Stimulated activated CD4-positive, alpha-beta T cell treated with anti-CD3 and anti-CD28 coated beads, Interleukin-15, amount 100 ng/mL, for 24 hours (primary cell): ENCODE measurements at places on chromosomes 3 and 15.
A peak's percentile ranks its signal among the peaks of the same experiment; 100 is the strongest.

DNA sequence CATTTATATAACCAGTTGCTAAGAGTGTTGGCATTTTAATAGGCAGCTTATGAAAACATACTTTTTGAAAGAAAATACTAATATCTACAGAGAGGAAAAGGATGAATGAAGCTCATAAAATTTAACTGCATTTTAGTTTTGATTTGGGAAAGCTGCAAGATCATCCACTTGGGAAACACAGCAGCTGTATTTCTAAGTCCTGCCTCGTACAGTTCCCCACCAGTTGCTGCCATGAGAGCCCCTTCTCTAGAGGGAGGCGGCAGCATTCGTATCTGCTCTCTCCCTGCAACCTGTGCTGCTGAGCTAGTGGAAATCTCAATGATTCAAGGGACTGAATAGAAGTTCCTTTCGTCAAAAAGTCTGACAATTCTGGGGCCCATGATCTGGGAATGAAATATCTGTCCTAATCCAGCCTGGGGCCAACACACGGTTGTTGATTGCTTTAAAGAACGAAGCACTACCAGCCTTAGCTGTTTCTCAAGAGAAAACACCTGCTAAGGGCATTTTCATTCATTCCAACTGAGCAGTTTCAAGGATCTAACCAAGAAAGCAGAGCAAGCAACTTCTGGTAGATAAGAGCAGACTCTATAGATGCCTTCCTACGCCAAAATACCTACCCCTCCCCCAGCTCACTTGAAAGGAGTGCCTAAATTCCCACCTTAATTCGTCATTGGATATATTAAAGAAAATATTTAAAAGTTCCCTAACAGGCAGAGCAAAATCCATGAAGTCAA, 223.7 kb downstream of the MAGI1 start:
- DNase-seq = no peak

- DNase-seq = no peak
Measured at GRCh38 chr3:16883057-16883722, 1.6 kb upstream of the PLCL2 start.

GRCh38 chr3:98750276-98750919, 12.7 kb upstream of the ST3GAL6 start:
- DNase-seq = no peak

DNA sequence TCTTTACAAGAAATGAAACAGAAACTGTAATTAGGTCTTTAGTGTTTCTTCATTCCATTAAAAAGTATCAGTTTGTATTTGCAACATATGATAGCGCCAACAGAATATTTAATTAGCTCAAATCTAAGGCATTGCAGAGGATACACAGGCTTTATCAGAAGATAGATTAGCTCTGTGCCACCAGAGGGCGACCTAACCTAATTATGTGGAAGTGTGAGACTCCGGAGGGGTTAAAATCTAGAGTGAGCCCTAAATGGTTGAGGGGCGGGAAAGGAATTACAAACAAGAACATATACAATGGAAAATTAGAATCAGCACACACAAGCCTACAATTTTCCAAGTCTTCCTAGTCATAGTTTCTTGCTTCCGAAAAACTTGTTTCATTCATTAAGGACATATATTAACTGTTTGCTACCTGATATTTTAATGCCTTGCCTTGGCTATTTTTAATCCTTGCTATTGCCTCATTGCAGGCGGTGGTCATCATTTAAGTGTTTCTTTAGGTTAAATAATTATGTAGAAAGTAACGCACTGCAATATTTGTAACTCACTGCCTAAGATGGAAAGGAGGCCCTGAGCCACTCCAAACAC, 18.0 kb upstream of the RYR3 start:
- DNase-seq = peak; percentile 75

GRCh38 chr3:176661432-176661964, 535.8 kb downstream of the TBL1XR1 start:
- no peak for DNase-seq

DNA sequence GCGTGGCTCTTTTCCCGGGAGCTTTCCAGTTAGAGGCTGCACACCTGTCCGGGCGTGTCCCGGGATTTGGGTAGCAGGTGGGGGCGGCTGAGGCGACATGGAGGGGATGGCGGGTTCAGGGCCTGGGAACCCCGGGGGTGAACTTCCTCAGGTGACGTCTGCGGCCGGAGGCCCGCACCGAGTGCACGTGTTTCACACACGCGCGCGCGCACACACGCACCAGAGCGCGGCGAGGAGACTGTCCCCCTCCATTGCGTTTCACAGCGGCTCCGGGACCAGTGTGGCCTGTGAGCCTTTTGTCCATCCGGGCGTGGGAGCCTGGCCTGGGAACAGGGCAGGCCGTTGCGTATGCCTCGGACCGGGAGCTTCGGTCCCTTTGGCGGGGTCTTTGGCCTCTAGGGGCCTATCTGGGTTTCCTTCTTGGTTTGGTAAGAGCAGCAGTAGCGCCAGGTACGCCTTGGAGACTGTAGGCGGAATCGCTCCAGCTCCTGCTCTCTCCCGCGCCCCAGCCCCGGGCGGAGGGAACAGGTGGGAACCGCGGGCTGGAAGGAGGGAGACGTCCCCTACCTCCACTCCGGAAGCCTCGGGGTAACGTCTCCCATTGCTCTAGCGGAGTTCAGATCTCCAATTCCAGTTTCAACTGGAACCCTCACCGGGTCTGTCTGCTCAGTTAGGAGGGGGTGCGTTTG, 220.0 kb downstream of the MEIS2 start:
- no peak for DNase-seq

DNA sequence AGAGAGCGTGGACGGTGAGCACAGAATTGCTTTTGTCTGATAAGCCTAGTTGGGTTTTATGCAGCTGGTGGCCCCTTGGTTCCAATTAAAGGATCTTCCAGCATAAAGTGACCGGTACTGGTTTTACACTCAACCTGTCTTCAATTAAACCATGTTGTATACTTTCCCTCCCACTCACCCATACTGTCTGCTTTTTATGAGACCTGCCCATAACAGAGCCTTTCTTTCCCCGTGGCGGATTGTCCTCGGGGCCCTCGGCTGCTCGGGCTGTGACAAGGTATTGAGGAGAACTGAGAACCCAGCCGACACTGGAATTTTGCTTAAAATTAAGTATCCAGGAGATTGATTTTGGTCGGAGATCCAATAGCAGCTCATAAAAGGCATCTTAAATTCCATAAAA, 98.4 kb downstream of the TMEM266 start:
- no peak for DNase-seq

GRCh38 chr3:184660931-184661330, 50.9 kb downstream of the MAGEF1 start:
- no peak for DNase-seq

GRCh38 chr15:57312318-57313133, 63.8 kb upstream of the CGNL1 start:
- DNase-seq = no peak

GRCh38 chr3:67118635-67119034, 120.5 kb downstream of the KBTBD8 start:
- no peak for DNase-seq

DNA sequence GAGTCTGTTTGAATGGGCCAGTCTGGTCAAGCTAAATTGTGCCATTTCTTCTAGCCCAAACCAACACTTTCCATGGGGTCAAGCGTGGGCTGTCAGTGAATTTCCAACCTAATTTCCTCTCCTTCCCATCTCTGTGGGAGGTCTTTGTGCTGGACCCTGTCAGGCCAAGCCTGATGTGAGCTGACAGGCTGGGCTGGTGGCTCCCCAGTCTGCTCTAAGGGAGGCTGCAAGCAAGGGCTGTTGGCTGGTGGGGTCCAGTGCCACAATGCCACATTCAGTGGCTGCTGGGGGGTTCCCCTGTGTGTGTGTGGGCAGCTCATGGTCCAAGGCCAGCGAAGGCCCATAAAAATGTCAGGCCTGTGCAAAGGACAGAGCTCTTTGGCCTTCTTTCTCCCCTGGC, 216.1 kb downstream of the OPA1 start:
- DNase-seq = no peak

DNA sequence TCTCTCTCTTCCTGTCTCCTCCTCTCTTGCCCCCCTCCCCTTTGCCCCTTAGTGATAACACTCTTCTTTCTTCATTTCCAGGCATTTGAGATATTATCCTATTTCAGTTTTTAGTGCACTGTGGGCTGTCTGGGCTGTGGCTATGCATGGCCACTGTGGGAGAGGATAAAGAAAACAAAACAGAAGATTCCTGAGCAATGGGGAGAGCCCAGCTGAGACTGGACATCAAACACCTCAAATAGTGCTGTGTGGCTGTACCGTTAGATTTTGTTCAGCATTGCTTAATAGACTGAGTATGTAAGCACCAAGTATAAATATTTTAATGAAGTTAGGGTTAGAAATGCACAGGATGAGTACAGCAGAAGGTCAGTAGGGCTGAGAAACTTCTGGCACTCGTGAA, 7.9 kb upstream of the GBE1 start:
- no peak for DNase-seq

DNA sequence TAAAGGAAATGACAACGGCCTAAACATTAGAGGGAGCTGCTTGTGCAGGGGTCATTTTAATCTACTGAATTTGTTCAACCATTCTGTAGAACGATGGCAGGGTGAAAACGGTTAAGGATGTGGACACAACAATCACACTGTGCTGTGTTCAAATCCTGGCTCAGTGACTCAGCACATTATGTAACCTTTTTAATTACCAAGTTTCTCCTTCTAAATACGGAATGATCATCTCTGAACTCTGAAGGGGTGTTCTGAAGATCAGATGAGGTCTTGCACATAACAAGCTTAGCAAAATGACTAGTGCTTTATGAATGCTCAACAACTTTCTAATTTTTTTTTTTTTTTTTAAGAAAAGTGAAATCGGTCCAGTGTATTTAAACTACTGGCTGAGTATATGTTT, 592.8 kb downstream of the FOXP1 start:
- no peak for DNase-seq

- no peak for DNase-seq
Measured at GRCh38 chr3:119794971-119795612, 13.2 kb downstream of the NR1I2 start.

DNA sequence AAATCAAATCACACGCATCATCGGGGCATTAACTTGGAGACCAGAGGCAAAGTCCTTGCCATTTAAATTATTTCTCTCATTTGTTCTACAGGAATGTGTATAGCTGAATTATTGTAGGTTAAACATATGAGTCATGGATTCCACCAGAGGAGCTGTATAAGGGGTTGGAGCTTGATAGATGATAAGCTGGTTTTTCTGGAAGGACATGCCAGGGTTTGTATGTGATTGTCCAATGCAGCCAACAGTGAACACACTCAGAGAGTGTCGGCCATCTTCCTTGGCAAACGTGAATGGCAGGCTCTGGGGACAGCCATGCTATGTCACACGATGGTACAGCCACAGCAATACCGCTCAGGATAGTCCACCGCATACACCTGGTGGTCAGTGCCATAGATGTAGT, 25.1 kb downstream of the SSUH2 start:
- no peak for DNase-seq

DNA sequence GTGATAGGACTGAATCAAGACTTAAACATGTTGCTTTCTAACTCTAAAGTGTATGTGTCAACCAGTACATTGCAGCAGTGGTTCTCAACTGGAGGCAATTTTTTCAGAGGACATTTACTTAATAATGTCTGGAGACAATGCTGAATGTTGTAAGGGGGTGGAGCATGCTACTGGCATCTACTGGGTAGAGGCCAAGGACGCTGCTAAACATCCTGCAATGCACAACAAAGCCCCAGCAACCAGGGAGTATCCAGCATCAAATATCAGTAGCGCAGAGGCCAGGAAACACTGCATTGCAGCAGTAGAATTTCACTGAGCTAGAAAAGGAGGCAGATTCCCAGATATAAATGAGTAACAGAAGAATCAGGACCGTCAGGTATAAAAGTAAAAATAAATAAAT, 79.8 kb upstream of the GRM7 start:
- DNase-seq = no peak

DNA sequence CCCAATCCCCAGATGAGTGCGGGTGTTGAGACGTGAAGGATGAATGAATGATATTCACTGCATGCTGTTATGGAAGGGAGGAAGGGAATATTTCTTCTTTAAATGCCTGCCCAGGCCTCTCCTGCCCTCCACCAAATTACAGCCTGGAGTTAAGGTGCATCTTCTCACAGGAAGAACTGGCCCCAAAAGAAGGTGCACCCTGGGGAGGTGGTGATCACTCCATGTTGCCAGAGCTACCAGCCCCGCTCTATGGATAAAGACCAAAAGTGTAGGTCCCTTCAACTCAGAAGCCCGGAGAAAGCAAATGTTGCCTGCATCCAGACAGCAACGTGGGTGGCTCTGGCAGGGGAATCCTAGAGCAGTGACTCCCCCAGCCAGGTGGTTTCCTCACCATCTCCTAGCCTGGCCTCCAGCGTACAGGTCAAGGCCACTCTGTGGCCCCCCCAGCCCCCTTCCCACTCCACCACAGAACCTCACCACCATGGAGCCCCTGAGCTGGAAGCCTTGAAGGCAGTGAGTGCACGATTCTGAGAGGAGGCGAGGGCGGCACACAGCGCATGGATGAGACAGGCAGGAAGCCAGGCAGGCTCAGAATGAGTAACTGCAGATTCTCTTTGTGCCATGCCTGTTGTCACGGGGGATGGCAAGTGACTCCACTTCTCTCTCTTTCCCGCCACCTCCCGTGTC, 3.5 kb upstream of the VIPR1 start:
- peak; percentile 18 for DNase-seq

DNA sequence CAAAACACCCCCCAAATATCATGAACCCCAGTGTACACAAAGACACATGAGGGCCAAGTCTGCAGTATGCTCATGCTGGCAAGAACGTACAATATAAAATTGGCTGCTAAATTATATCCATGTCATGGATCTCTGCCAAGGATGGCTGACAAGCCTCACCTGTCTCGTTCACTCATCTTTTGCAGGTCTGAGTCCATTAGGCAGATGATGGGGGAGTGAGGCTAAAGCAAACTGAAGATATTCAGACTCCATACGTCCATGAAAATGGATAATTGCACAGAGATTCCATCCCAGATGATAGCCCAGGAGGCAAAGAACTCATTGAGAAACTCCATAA, 122.3 kb upstream of the PTPRG start:
- DNase-seq = no peak

GRCh38 chr3:95508124-95508523, 1306.3 kb upstream of the EPHA6 start:
- DNase-seq = no peak
